Pancreas (tissue), 10 donors: ENCODE measurements at places on chromosomes 5 and 9.

DNA sequence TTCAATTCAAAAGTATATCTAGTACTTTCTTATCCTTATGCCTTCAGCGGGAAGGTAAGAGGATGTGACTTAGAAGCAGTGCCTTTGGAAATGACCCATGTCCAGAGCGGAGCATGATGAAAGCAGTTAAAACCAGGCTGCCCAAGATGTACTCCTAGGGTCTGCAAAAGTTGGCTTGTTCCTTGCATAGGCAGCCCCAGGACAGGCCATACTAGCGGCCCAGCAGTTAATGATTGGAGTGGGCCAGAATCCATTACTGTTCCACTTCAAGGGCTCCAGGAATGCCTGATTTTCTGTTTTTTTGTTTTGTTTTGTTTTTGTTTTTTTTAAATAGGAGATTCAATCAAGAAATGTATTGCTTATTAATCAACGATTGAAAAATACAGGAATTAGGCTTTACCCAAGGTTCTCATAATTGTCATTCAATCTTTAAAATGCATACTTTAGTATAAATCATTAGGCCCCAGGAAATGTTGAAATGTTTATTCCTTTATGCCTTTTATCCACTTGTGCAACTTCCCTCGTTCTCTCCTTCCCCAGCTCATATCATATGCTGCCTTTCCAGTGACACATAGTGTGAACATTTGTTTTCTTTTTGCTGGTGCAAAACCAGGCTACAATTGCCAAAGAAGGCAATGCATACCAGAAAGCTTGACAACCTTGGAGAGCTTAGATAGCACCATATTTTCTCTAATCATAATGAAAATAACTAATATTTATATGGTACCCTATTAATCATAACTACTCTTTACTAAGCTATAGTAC, 190.8 kb downstream of the ARHGEF28 start:
- no peaks in the 10 kb centered on the region for H3K27me3 ChIP-seq
- H3K4me3 ChIP-seq: no peak overlapping the region
- no peak for DNase-seq
- no peak overlapping the region for H3K27ac ChIP-seq

DNA sequence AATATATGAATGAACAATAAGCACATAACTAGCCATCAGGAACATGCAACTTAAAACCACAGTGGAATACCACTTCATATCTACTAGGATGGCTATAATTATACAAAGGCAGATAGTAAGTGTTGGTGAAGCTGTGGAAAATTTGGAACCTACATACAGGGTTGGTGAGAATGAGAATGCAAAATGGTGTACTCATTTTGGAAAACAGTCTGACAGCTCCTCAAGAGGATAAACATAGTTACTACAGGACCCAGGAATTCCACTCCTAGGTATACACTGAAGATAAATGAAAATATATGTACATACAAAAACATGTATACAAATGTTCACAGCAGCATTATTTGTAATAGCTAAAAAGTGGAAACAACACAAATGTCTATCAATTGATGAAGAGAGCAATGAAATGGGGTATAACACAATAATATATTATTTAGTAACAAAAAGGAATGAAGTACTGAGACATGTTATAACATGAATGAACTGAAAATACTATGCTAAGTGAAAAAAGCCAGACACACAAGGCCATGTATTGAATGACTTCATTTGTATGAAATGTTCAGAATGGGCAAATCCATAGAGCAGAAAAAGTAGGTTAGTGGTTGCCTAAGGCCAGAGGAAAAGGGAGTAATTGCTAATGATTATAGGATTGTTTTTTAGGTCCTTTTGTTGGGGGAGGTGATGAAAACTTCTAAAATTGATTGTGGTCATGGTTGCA, 31.2 kb upstream of the CDK5RAP2 start:
- no peak overlapping the region for H3K4me3 ChIP-seq
- H3K27me3 ChIP-seq: no peaks in the 10 kb centered on the region
- no peaks in the 10 kb centered on the region for H3K36me3 ChIP-seq

GRCh38 chr9:136364942-136365774, 1.6 kb upstream of the DNLZ start:
- H3K4me1 ChIP-seq: peaks cover 6% of the 10 kb centered on the region
- no peaks in the 10 kb centered on the region for H3K36me3 ChIP-seq
- H3K4me3 ChIP-seq: no peak overlapping the region
- no peak for DNase-seq

- no peak overlapping the region for H3K4me3 ChIP-seq
- no peaks in the 10 kb centered on the region for H3K36me3 ChIP-seq
- H3K27ac ChIP-seq: no peak overlapping the region
- no peaks in the 10 kb centered on the region for H3K4me1 ChIP-seq
- no peaks in the 10 kb centered on the region for H3K27me3 ChIP-seq
Measured at GRCh38 chr5:168219515-168220410, 71.7 kb upstream of the WWC1 start.

DNA sequence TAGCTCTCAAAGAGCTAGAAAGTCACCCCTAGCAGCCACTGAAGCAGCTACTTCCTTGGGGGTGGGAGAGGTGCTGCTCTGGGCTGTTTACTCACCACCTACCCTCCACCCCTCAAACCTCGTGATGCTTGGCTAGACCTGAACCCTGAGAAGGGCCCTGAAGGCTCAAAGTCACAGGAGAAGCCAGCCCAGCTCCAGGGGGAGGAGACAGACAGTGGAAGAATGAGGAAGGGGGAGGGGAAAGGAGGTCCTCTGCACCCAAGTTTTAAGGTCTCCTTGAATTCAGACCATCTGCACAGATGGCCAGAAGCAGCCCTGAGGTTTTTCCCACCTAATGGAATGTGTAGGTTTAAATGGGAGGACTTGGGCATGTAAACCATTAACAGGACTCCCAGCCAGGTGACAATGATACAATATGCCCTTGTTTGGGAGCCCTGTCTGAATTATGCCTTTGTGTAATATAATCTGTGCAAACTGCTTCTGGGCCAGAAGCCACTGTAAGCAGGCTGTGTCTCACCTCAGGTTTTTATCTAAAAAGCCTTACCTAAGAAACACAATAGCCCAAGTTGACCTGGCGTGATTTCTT, 180.5 kb downstream of the PIK3R1 start:
- no peaks in the 10 kb centered on the region for H3K27me3 ChIP-seq
- H3K4me1 ChIP-seq: peaks cover 14% of the 10 kb centered on the region
- DNase-seq: no peak
- no peak overlapping the region for H3K4me3 ChIP-seq
- H3K27ac ChIP-seq: peak overlapping the region; percentile 57

DNA sequence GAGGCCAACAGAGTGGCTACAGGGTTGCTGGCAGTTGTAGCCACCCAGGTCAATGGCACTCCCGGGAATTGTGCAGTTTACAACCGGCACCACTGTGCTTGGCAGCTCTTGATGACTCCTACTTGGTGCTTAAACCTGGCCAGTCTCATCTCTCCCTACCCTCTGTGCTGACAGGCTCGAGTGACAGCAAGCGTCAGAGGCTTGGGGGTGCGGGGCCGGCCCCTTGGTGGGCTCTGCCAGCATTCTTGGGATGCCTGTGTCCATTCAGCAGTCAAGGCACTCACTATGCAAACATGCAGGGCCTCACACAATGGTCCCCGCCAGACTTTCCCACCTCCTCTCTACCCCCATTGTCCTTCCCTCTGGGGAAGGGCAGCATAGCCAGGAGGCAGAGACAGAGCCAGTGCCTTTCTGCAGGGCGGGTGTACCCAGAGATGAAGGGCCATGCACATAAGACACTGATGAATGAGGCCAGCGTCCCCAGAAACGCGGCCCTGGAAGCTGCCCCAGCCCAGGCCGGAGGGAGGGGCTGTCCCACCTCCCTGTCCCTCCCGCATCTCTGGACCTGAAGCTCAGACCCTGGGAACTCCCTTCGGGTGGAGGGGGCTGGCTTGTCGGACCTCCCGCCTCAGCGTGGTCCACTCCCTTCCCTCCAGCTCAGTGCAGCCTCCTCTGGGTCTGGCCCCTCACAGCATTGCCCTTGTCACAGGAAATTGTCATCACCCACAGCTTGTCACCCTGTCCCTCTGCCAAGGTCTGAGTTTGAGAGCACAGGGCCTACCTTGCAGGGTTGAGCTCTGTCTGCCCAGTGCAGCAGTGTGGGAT, 26.4 kb upstream of the NOTCH1 start:
- no peaks in the 10 kb centered on the region for H3K36me3 ChIP-seq
- no peaks in the 10 kb centered on the region for H3K27me3 ChIP-seq

DNA sequence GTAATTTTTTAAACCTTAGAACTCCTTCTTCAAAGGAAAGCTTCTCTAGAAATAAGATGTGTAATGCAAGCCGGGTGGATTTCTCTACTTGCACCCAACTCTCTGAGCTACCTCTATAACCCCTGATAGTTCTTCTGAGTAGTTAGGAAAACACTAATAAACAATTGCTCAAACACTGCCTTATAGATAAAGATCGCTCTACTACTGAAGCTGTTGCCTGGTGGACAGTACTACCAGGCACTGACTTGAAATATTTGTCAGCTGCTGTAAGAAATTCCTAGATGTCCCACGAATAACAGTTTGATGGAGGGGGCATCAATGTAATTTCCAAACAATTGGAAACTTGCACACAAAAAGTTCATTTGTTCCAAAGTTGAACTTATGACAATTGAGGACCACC, 42.0 kb downstream of the NR3C1 start:
- peaks cover 14% of the 10 kb centered on the region for H3K4me1 ChIP-seq
- H3K4me3 ChIP-seq: no peak overlapping the region
- DNase-seq: no peak
- no peak overlapping the region for H3K27ac ChIP-seq
- no peaks in the 10 kb centered on the region for H3K36me3 ChIP-seq

- no peaks in the 10 kb centered on the region for H3K36me3 ChIP-seq
- H3K4me1 ChIP-seq: no peaks in the 10 kb centered on the region
- DNase-seq: no peak
- H3K27me3 ChIP-seq: no peaks in the 10 kb centered on the region
Measured at GRCh38 chr5:133708331-133708850, 96.0 kb upstream of the FSTL4 start.

GRCh38 chr5:108700930-108701329, 46.8 kb upstream of the FER start:
- H3K27ac ChIP-seq: no peak overlapping the region
- no peaks in the 10 kb centered on the region for H3K4me1 ChIP-seq
- DNase-seq: no peak
- no peaks in the 10 kb centered on the region for H3K36me3 ChIP-seq

- no peak overlapping the region for H3K27ac ChIP-seq
- H3K4me3 ChIP-seq: no peak overlapping the region
- H3K4me1 ChIP-seq: no peaks in the 10 kb centered on the region
- no peaks in the 10 kb centered on the region for H3K36me3 ChIP-seq
- DNase-seq: no peak
- no peaks in the 10 kb centered on the region for H3K27me3 ChIP-seq
Measured at GRCh38 chr9:79689576-79689975, 117.8 kb downstream of the TLE4 start.

DNA sequence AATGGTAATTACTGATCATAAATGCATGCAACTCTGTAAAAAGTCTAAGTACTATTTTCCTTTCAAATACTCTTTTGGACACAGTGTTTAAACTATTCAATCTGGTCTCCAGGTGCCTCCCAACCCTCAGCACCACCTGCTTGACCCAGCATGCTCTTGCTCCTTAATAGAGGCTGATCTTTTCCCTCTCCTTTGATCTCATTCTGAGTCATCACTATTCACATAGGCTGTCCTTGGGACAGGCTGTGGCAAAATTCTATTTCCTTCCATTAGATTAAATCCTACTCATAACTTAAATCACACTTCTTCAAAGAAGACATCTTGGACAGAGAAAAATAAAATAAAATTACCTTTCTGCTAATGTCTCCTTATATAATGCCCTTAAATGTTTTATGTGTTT, 199.4 kb upstream of the ST8SIA4 start:
- no peak for DNase-seq
- no peaks in the 10 kb centered on the region for H3K36me3 ChIP-seq
- no peaks in the 10 kb centered on the region for H3K4me1 ChIP-seq

GRCh38 chr9:78510035-78510434, 213.1 kb downstream of the PSAT1 start:
- no peak overlapping the region for H3K27ac ChIP-seq
- DNase-seq: no peak
- H3K4me1 ChIP-seq: no peaks in the 10 kb centered on the region
- no peak overlapping the region for H3K4me3 ChIP-seq
- H3K36me3 ChIP-seq: no peaks in the 10 kb centered on the region

DNA sequence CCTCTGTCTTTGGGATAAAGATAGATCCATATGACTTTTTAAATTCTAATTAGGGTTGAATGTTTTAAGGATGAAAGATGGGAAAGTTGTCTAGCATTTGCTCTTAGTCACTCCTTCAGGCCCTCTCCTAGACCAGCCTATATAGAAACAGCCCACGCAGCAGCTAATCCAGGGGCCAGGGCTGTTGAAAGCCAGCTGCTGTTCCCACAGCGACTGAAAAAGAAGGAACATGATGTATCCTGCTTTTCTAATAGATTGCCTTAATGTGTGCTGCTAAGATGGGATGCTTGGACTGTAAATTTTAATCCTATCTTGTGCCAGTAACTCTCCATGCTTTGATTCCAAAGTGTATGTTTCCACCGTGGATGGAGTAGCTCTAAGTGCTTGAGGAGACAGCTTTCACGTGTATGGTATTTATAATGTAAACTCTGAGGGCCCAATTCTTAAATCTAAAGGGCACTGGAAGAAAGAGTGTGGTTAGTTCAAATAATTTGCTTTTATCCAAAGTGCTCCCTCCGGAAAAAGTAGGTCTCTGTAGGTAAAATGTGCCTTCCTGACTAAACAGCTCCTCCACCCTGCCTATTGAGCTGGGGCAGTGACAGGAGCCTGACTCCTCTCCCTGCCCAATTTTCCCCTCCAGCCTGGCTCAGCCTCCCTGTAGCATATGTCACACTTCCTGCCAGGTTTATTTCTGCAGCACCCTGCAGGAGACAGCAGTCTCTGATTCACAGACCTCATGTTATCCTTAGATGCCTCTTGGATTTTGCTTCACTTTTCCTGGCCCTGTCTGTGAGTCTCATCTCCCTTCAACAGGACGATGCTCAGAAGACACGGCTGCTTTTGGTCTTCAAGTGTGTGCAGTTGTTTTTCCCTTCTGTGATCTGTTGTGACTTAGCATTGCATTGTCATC, 33.2 kb downstream of the SLC36A1 start:
- no peaks in the 10 kb centered on the region for H3K36me3 ChIP-seq
- no peak for DNase-seq
- no peaks in the 10 kb centered on the region for H3K27me3 ChIP-seq
- H3K4me1 ChIP-seq: peaks cover 9% of the 10 kb centered on the region
